ENCODE measurements at places on chromosomes 7 and 10.
A peak's percentile ranks its signal among the peaks of the same experiment; 100 is the strongest.

- DNase-seq = no peak
Observed at GRCh38 chr10:48458662-48459048, 146.2 kb downstream of the ARHGAP22 start.

GRCh38 chr7:37675749-37676148, 7.8 kb upstream of the GPR141 start:
- no peak for DNase-seq

DNA sequence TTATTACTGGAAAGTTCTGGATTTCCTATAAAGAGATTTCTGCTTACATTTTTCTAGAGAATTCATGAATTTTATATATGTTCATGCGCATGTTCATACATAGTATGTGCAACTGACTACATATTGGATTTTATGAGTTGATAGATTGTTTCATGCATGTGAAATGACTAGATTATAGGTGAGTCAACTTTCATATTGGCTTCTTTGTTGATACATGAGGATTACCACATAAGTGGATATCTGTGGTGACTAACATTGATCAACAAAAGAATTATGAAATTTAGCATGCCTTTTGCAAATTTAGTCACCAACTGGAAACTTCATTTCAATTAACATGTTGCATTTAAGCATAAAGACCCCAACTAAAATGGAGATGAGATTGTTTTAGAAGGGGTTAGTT, 99.0 kb downstream of the GNAT3 start:
- no peak for DNase-seq

DNA sequence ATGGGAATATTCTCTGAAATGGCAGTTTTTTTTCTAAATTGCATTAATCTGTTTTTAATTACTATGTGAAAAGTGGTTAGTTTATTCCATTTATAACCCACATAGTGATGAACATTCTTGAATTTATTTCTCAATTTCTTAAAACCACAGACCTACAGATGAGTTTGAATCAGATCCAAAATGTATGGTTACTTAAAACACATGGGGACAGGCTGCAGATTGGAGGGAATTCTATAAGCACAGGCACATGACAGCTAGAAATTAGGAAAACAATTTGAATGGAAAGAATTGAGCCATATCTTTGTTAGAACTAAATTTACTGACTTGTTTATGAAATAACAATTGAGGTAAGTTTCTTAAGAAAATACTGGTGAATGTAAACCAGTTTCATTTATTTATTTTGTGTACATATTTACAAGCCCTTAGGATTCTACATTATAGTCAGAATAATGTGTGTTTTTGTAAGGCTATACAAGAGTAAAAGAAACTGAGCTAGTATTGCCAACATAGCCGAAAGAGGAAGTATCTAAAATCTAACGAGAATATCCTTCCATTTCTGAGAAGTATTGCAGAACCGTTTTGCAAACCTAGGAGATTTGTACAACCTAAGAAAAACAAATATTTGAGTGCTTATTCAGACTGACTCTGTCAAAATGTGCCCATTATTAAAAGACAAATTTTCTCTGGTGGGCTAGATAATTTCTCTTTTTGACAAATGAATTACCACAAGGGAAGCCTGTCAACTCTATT, 434.3 kb upstream of the SEMA3D start:
- DNase-seq = no peak

DNA sequence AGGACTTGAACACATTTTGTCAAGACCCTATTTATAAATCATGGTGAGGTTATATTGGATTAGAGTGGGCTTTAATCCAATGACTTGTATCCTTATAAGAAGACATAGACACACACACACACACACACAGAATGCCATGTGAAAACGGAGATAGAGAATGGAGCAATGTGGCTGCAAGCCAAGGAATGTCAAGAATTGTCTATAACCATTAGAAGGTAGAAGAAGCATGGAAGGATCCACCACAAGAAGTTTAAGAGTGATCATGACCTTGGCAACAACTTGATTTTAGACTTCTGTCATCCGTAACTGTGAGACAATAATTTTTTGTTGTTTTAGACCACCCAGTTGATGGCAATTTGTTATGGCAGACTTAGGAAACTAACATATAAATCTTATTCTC, 514.2 kb downstream of the TFEC start:
- no peak for DNase-seq

- peak; percentile 32 for DNase-seq
Observed at GRCh38 chr10:5776881-5777197, 36.4 kb downstream of the GDI2 start.

GRCh38 chr7:38105874-38106483, 72.1 kb upstream of the STARD3NL start:
- peak; percentile 42 for DNase-seq

- DNase-seq = peak; percentile 32
Observed at GRCh38 chr7:17680943-17681351, 259.3 kb downstream of the SNX13 start.

GRCh38 chr10:108445746-108446145, 1281.2 kb upstream of the SORCS1 start:
- no peak for DNase-seq

Data from muscle of arm (tissue), 14 donors.